ENCODE measurements at places on chromosomes 1 and 21.

- DNase-seq, result no peak
These were observed 91.6 kb downstream of the TBX19 start for GRCh38 chr1:168372307-168372706.

DNA sequence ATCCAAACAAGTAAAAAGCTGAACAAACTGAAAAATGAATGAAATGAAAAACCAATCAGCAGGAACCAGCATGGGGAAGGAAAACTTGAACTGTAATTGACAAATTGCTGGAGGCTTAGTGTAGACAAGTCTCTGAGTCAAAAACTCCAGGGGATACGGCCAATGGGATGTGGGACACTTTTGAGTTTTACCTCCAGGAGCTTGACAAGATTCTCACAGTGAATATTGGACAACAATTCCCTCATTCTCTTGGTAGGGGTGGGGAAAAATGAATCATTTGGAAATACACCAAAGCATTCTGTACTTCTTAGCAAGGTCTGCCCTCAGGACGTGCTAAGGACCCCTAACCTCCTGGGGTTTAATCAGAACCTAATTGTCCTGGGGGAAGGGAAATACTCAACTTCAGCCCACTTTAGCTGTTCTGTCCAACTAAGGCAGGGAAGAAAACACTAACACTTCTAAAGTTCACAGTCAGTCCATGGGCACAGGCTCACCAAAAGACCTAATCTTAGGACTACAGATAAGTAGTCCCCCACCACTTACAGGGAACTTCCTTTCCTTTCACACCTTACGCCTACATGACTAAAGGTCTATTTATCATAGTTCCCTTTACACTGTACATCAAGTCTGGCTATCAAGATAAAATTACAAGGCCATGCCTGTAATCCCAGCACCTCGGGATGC lies 60.7 kb upstream of the CDC42BPA start:
- DNase-seq, result no peak

DNA sequence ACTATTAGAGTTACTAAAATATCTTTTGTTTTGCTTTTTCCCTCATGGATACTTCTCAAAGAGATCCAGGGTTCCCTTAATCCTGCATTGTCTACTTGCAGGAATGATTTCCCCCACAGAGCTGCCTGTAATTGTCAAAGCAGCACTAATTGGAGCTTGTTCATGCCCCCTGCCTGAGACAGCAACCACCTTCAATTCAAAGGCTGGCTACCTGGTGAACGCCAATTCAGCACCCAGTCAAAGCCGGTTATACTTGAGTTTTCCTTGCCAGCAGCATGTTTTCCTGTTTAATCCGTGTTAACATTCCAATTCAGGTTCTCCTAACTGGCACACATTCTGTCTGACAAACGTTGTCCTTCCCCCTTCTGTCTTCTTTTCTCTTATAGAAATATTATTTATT lies 382.9 kb downstream of the NTNG1 start:
- DNase-seq, result no peak

GRCh38 chr1:182716740-182717720 lies 32.6 kb upstream of the RGS8 start:
- no peak for DNase-seq

GRCh38 chr1:107016376-107016978 lies 40.0 kb upstream of the PRMT6 start:
- DNase-seq, result no peak

DNA sequence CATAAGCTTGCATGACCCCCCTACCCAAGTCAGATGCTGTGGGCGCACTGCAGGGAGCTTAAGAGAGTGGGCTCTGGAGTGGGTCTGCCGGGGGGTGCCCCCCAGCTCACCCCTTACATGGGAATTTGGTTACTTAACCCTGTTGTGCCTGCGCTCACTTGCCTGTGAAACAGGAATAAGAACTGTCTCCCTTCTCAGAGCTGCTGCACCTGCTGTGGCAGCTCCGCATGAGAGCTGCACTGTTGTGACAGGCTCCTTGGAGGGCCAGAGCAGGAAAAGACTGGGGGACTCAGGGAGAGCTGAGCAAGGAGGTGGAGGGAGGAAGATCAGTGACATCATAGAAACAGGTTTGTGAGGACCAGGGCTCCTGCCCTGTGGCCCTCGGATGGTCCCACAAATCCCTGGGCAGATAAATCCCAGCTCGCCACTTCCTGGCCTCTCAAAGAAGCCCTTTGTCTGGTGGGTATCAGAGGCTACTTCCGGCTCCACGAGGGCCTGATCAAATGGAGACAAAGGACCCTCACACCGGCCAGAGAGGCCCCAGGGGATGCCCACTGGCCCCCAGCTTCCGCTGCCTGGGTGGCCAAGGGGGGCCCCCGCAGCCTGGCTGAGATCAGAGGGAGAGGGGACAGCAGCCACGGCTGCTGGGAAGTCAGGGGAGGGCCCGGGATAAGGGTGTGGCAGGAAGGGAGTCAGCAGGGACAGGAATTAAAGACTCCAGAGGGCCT lies 28.9 kb upstream of the LAPTM5 start:
- DNase-seq, result no peak

GRCh38 chr1:59007429-59007819 lies 223.6 kb upstream of the JUN start:
- no peak for DNase-seq

- peak; percentile 20 for DNase-seq
These were observed 28.7 kb downstream of the RSPH1 start for GRCh38 chr21:42467140-42467983.

GRCh38 chr1:36203554-36204346 lies 20.5 kb upstream of the THRAP3 start:
- DNase-seq, result peak; percentile 58

Data from CD4-positive, alpha-beta T cell treated with Interleukin-1 beta for 1 hour (primary cell).